Skin of body (tissue), 3 donors: ENCODE measurements at places on chromosomes 16 and 17. TPM values are rescaled to one million over a fixed set of nuclear protein-coding genes. Genes with fewer than 3 reads are reported as not detected.
A peak's percentile ranks its signal among the peaks of the same experiment; 100 is the strongest.

- peak; percentile 81 for DNase-seq
Observed at GRCh38 chr17:76370261-76370993, 14.0 kb upstream of the SPHK1 start.

GRCh38 chr16:30085247-30085646 is 6.5 kb downstream of the TBX6 start:
- no peak for DNase-seq

DNA sequence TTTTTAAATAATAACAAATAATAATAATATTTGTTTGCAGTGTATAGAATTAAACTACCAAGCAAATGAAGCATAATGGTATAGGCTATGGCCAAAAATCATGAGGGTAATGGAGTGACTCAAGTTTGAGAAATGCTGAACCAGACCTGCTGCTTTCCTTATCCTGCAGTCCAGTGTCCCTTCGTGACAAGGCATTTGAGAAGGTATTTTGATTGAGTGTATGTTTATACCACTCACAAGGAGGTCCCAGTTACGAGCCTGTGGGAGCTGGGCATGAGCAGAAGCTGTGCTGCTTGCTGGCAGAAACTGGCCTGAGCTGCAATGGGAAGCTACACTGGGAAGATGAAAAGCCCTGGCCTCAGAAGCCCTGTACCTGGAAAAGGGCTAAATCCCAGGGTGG is 50.3 kb downstream of the GNAO1 start:
- DNase-seq = no peak

DNA sequence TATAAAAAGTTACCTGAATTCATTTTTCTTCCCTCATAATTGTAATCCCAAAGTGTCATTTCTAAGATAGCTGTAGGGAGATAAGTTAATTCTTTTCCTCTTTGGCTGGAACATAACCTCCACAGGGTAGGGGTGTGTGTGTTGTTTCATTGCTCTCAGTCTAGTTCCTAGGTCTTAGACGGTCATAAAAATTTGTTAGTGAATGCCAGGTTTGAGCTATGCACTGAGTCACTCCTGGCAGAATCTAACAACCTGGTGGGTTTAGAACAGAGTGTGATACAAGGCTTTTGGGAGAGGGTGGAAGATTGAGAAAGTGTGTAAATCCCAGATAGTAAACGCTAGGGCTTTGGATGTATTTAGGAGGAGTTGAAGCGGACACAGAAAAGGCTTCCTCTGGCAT is 894 bp upstream of the PHKG2 start:
- DNase-seq = no peak

GRCh38 chr16:24652209-24652712 is 77.2 kb upstream of the TNRC6A start:
- DNase-seq = no peak

DNA sequence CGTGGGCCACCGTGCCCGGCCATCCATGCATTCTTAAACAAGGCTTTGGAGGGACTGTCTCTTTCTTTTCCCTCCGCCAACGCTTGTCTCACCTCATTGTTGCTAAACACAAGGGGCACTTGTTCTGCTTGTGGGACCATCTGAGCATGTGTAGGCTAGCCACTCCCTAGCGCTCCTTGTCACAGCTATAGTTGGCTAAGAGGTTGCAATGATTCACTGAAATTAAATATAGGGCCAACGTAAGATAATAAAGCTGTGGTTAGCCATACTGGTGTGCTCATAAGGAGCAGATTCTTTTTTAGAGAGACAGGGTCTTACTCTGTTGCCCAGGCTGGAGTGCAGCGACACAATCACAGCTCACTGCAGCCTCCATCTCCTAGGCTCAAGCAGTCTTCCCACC is 41.2 kb downstream of the KIAA0513 start:
- DNase-seq = no peak

GRCh38 chr17:31052187-31052889 is 42.4 kb upstream of the NF1 start:
- no peak for DNase-seq

DNA sequence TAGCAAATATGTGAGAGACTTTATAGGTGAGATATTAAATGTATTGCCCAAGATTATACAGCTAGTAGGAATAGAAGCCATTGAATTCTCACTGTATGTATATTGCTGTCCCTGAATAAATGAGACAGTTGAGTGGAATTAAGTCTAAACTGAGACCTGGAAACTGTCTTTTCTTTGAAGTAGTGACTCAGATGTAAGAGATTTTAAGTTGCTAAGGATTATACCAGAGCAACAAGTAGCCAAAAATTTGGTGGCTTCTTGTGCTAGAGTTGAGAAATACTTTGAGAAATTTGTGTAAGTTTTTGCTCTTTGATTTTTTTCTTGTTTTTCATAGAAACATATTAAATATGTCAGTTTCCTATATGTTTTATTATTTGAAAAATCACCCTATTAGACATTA is 58.7 kb downstream of the TANC2 start:
- no peak for DNase-seq

PIPOX gene
- total RNA-seq = 0.20 TPM

C16orf46 gene
- total RNA-seq = 0.69 TPM
